ENCODE measurements at places on chromosomes 5 and 9. TPM values are rescaled to one million over a fixed set of nuclear protein-coding genes. Genes with fewer than 3 reads are reported as not detected.

DNA sequence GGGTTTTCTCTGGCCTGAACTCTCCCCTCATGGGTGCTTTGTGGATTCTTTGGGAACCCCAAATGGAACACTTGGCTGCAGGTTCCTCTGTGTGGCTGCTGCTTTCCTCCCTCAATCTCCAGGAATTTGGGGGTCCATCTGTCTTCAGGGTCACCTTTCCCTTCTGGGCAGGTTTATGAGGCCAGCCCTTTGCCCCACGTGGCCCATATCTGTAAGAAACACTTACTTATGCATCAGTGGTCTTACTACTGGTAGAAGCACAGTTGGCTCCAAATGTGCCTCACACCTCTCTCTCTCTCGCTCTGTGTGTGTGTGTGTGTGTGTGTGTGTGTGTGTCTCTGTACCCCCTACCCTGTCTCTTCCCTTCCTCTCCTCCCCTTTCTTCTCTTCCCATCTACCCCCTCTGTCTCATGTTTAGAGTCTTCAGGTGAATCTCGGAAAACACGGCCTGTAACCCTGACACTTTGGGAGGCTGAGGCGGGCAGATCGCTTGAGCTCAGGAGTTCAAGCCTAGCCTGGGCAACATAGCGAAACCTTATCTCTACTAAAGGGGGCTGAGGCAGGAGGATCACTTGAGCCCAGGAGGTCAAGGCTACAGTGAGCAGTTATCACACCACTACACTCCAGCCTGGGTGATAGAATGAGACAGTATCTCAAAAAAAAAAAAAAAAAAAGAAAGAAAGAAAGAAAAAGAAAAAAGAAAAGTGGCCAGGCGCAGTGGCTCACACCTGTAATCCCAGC is 26.8 kb downstream of the C5orf15 start:
- no peak for DNase-seq

DNA sequence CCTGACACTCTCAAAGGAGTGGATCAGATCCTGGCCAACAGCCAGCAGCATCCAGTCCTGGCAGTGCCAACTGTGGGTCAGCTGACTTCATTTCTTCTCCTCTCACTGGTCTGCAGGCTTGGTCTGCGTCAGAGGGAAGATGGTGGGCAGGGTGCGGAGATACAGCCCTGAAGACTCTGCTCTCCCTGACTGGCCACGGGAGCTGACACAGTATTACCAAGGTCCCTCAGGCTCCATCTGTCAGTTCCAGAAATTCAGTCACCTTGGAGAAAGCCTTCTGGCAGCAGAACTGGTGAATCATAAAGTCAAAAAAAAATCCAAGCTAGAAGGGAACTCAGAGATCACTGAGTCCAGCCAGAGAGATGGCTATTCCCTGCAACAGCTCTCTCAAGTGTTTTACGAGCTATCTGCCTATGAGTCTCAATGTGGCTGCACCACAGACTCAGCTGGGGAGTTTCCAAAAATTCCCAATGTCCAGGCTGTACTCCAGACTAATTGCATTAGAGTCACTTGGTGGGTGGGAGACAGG is 27.9 kb downstream of the C1QTNF2 start:
- DNase-seq, result no peak

NRG2 gene
- 0.99 TPM for total RNA-seq

GRCh38 chr5:151773951-151774350 is 2.2 kb downstream of the G3BP1 start:
- DNase-seq, result no peak

DNA sequence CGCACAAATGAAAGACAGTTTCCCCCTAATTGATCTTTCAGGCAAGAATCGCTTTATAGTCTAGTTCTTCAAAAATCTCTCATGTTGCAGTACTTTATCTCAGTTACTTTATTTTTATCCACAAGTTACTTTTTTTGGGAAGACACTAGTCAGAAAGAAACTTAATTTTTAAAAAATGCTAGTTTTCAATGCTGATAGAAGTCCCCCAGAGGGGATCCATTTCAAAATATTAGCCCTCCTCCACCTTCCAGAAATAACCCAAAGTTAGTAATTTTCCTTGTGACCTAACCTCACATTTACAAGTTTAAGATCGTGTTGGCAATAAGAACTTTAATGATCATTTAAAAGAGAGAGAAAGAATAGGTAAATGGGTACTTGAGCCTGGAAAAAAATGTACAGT is 11.0 kb downstream of the C1QTNF3 start:
- no peak for DNase-seq

- DNase-seq, result no peak
These were observed 8.6 kb downstream of the MFAP3 start for GRCh38 chr5:154047324-154047723.

DNA sequence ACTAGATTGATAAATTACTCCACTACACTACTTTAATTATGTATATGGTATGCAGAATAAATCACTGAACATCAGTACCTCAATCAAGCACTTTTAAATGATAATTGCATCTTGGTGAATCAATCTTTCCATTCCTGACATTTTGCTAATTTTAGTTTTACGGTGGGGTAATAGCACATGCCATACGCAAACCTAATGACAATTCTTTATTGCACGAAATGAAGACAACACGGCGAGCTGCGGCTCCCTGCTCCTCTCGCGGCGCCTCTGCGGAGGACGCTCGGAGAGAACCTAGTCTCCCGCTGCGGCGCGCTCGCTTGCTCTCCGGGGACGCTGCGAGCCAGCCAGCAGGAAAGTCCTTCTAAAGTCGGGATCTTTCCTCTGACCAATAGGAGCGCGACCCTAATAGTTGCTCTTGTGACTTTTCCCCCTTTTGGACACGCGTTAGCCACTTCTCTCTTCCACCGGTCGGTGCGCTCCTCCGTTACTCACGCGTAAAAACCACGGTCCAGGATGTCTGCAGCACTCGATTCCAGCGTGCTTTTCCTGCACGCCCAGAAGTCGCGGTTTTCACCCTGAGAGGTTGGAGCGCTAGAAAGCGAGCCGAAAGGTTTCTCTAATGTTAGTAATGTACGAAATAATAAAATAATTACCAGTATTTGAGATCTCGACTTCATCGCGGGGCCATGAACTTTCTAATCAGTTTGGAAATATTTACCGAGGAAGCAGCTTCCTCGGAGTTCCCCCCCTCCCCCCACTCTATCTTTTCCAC is 1.0 kb upstream of the MEF2C start:
- DNase-seq, result peak; percentile 74

F2RL2 gene
- 12.3 TPM for total RNA-seq

DNA sequence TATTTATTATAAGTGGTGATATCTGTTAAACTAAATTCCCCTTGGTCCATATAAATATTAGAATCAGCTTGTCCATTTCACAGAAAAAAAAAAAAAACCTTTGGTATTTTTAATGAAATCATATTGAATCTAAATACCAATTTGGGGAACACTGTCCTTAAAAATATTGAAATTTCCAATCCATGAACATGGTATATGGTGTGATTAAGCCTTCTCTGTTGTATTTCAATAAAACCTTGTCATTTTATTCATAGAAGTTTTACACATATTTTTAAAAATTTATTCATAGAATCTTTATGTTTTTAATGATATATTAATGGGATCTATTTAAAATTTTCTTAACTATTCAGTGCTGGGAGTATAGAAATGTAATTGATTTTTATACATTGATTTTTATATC is 135.3 kb downstream of the CEP120 start:
- DNase-seq, result no peak

ORM2 gene
- 0.79 TPM for total RNA-seq

GRCh38 chr9:114272739-114273431 is 50.0 kb upstream of the ORM1 start:
- DNase-seq, result no peak

DNA sequence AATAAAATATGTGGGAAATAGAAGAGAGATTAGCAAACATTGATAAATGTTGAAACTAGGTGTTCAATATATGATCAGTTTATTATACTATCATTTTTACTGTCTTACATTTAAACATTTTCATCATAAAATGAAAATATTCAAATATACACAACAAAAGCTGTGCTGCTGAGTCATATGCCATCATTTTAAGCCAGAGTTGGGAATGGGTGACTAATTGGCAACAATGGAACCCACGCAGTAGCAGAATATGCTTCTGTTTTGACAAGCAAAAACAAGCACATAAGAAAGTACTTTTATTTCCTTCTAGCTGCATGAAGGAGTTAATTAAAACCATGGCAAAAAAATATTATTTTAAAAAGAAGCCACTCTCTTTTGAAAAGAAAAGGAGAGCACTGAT is 340.0 kb upstream of the EDIL3 start:
- DNase-seq, result no peak

DNA sequence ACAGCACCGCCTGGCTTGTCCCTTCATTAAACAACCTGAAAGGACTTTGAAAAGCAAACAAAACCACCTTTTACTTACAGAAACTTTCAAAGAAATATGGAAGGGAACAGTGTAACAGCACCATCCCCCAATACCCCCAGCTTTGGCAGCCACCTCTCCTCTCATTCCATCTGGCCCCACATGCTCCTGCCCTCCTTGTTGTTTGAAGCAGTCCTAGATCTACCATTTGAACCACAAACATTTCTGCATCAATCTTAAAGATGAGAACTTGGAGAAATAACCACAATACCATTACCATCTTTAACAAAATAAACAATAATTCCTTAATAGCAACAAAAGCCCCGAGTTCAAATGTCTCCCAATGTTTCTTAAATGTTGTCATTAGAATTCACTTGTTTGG is 17.8 kb upstream of the COL15A1 start:
- DNase-seq, result no peak

- no peak for DNase-seq
These were observed 61.2 kb upstream of the GABRP start for GRCh38 chr5:170722316-170722715.

GRCh38 chr9:128713411-128713780 is 10.5 kb downstream of the ZDHHC12 start:
- no peak for DNase-seq

GRCh38 chr5:44361342-44362001 is 27.7 kb downstream of the FGF10 start:
- peak; percentile 40 for DNase-seq

DNA sequence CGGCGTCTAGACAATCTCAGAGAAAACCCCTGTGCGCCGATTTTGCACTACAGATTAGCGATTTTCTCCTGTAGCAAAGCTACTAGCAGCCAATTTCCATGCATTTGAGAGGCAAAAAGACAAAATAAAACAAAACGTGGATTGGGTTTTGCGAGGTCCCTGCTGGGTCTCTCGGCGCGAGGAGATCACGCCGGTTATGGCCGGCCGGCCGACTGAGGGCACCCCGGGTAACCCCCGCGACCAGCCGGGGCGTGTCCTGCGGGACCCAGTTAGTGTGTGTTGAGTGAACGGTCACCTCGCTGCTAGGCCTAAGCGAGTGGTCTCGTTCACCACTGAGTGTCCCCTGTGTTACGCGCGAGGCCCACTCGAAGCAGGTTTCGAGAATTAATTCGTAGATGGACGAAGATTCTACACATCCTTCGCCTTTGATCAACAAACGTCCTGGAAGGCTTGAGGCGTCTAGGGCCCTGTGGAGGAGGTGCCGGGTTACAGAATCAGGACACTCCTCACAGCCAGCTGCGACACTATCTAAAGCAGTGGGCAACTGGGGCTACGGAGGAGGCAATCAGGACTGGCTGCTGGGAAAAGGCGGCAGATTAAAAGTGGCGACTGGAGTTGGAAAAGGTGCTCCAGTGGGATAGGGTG is 764 bp upstream of the VDAC1 start:
- DNase-seq, result no peak

DNA sequence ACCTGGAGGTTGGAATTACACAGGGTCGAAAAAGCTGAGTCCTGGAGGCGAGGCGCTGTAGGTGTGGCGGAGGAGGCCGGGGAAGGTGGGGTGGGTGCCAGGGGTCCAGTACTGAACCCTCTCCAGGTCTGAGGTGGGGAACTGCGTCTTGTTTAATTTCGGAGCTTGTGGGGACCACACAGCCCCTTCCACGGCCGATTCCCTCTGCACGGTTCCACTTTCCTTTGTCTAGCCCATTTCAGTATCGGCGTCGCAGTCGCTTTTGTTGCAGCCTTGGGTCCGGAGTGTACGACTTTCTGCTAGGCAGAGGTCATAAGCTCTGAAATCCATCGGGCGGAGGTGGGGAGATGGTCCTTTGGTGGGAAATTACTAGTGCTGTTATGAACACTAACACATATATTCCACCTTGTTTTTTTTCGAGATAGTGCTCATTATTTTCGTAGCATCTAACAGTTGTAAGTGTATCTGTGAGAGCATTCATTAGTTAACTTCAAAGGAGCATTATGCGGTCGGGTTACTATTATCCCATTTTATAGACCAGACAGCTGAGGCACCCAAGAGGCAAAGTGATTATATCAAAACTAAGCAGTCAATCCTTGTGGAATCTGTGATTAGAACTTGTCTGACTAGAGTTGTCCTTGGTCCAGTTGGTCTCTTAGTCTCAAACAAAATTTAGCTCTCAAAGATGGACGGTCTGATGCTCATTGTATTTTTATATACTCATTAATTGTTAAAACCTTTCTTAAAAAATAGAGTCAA is 737 bp downstream of the RNF180 start:
- no peak for DNase-seq

GRCh38 chr5:81167078-81167477 is 66.0 kb upstream of the CKMT2 start:
- no peak for DNase-seq

DNA sequence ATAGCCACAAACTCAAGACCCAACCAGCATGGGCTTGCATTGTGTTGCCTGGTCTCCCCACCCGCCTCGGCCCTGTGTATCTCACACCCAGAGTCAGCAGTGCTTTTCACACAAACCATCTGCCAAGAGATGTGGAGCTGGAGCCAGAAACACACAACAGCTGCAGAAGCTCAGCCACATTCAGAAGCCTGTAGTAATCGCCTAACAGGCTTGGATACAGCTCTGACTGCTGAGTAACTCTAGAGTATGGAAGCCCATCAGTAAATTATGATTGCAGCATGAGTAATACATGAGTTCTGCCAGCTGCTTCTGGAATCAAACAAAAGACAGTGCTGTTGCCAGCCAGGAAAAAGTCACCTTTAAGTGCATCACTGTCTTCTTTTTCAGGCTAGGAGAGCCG is 16.0 kb downstream of the TEK start:
- peak; percentile 91 for DNase-seq

GRCh38 chr9:13369431-13369830 is 89.9 kb upstream of the MPDZ start:
- no peak for DNase-seq

GRCh38 chr5:55134053-55134722 is 25.8 kb upstream of the GPX8 start:
- DNase-seq, result no peak

DNA sequence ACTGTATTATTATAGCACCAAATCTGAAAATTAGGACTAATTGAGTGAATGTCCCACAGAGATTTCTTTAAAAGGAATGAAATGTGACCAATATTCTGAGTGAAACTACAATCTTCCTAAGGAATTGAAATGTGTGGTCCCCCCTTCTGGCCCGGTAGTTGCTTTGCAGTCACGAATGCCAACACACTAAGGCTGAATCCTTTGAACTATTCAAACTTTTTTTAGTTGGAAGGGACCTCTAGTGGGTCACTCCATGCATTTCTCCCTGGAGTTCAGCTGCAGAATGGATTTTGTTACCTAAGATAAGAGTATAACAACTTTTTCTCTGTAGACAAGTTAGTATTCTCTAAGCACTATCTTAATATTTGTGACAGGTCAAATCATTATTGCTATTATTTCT is 2.8 kb downstream of the CDH6 start:
- no peak for DNase-seq

Measured in skin of body (tissue), 3 donors.